ENCODE measurements at places on chromosomes 1 and 21. TPM values are rescaled to one million over a fixed set of nuclear protein-coding genes. Genes with fewer than 3 reads are reported as not detected.
A peak's percentile ranks its signal among the peaks of the same experiment; 100 is the strongest.

The GRIK1 gene
- total RNA-seq: not detected

The GNG4 gene
- total RNA-seq: 40.8 TPM

GRCh38 chr1:93111561-93111960 is 32.5 kb downstream of the MTF2 start:
- H3K4me1 ChIP-seq: peaks cover 36% of the 10 kb centered on the region
- H3K36me3 ChIP-seq: peaks cover 35% of the 10 kb centered on the region
- peak overlapping the region; percentile 71 for H3K27ac ChIP-seq
- no peak for DNase-seq
- H3K4me3 ChIP-seq: peak overlapping the region; percentile 19

DNA sequence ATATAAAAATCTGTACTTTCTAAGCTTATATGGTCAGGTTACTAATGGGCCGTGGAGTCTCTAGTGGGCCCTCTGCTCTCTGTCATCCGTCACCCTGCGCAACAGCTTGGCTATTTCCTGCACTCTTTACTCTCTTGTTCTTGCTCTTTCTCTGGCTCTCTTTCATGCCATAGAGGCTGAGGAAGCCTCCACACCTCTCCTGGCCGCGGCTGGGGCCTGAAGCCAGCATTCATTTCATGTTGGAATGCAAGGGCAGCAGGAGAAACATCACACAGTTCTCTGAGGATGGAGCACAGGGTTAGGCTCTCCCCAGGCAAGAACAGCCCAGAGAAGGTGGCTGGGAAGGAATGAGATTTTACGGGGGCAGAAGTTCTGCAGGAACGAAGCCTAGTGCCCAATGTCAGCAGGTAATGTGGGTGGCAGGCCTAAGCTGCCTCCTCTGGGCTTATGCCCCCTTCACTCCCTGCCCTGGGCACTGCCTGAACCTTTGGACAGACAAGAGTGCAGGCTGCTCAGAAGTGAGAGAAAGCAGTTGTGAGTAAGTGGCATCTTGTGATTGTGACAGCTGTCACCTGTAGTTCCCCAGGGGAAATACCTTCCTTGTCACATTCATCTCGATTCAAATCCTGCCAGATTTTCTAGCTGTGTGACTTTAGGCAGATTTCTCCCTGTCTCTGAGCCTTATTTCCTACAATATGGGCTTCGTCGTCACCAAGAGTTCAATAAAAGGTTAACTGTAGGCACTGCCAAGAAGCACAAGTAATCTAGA is 3.6 kb upstream of the FHAD1 start:
- no peaks in the 10 kb centered on the region for H3K36me3 ChIP-seq
- DNase-seq: no peak
- no peak overlapping the region for H3K4me3 ChIP-seq
- H3K27ac ChIP-seq: no peak overlapping the region
- peaks cover 38% of the 10 kb centered on the region for H3K4me1 ChIP-seq
